ENCODE measurements at places on chromosomes 7 and 10.

- no peak for DNase-seq
Measured at GRCh38 chr10:69418052-69418752, 1.5 kb upstream of the TACR2 start.

- DNase-seq: no peak
Measured at GRCh38 chr10:93277360-93277759, 203.7 kb downstream of the CYP26A1 start.

- DNase-seq: no peak
Measured at GRCh38 chr10:104546756-104547155, 94.3 kb upstream of the SORCS3 start.

DNA sequence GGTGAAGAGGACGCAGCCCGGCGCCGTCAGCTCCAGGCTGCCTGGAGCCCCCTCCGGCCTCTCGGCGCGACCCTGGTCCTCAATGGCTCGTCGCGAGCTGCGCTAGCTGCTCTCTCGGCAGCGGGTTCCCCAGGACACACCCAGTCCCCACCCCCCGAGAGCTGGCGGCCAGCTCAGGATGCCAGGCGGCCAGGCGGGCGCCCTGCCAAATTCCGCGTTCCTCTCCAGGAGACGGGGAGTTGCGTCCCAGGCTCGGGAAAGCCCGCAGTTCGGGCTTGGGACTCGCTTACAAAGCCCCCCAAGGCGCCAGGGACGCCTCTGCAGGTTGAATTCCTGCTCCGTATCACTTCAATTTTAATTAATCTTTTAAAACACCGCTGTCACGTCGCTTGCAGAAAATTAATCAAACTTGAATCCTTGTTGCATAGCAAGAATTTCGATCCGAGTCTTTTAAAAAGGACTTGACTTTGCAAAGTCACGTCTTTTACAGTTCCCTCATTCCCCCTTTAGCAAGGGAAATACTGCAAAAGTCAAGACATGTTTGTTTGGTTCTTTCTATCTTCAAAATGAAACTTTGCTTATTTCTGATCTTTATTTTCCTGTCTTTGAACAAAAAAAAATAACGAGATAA is 28.2 kb downstream of the SKIDA1 start:
- peak; percentile 88 for DNase-seq

GRCh38 chr10:4684434-4684833 is 141.6 kb upstream of the AKR1E2 start:
- DNase-seq: no peak
